CD4-positive, alpha-beta T cell (primary cell): ENCODE measurements at places on chromosomes 1 and 21. TPM values are rescaled to one million over a fixed set of nuclear protein-coding genes. Genes with fewer than 3 reads are reported as not detected.

The KCNJ9 gene
- not detected for total RNA-seq

DNA sequence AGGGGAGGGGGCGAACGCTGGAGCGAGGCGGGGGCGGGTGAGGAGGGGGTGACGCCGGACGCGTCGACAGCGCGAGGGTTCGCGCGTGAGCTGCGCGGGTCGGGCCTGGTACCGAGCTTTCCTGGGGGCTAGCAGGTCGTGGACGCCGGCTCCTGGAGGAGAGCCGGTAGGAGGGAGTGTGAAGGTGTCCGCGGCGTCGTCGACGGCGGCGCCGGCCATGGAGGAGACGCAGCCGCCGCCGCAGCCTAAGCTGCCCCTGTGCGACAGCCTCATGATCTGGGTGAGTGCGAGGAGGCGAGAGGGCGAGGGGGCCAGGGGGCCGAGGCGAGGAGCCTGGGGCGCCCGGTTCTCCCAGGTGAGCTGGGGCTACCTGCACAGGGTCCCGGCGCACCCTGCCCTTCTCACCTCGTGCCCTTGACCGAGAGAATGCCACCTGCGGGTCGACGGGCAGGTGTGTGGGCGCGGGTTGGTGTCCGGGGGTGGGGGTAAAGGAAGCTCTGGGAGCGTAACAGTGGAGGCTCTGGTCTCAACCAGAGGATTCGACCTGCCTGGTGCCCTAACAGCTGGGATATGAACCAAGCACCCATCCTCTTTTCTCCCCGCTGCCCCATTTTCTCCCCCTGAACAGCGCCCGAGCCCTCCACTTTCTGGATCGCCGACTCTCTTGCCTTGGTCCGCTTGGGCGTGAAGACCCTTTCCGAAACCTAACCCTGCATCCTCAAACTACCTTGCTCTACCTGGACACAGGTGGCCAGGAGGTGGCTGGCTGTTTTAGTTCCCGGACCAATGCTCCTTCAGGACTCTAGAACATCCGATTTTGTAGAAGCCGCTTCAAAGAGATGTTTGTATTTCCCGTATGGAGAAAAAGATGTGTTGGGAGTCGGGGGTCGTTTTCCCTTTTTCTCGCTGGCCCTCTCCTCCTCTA, at the start of gene HOOK1:
Gene HOOK1 (plus strand): TSS at position 49 of the 925 bp plus-strand sequence. CDS start 169 bp downstream, at position 218.
- DNase-seq: no peak

- no peak for DNase-seq
Observed at GRCh38 chr1:51214615-51215131, 21.4 kb upstream of the RNF11 start.

- DNase-seq: no peak
Observed at GRCh38 chr1:183694066-183694465, 41.0 kb upstream of the APOBEC4 start.

The PDE9A gene
- 12.6 TPM for total RNA-seq

- peak; percentile 30 for DNase-seq
Observed at GRCh38 chr21:45979651-45980050, 1.9 kb upstream of the COL6A1 start.

The KRTAP11-1 gene
- total RNA-seq: not detected

DNA sequence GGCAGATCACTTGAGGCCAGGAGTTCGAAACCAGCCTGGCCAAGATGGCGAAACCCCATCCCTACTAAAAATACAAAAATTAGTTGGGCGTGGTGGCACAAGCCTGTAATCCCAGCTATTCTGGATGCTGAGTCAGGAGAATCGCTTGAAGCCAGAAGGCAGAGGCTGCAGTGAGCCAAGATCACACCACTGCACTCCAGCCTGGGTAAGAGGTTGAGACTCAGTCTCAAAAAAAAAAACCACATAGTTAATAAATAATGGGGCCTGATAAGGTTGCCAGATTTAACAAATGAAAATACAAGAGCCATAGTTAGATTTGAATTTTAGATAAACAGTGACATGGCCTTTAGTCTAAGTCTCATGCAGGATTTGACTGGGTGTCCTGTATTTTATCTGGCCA, 175.7 kb downstream of the ZZZ3 start:
- no peak for DNase-seq

The CFAP57 gene
- total RNA-seq: not detected

The S100A12 gene
- total RNA-seq: 5.5 TPM

The LAMB3 gene
- 0.25 TPM for total RNA-seq

The RIPPLY3 gene
- total RNA-seq: not detected

DNA sequence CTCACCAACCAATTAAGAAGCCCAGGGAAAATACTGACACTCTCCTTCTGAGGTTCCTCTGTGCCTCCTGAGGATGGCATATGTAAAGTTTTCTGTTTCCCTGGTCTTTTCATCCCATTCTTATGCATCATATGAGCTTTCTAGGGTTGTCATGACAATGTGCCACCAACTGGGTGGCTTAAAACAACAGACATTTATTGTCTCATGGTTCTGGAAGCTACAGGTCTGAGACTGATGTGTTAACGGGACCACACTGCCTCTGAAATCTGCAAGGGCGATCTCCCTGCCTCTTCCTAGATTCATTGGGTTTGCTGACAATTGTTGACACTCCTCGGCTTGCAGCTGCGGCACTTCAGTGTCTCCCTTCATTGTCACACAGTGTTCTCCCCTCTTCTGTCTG, 308.4 kb downstream of the RGS7 start:
- DNase-seq: no peak

GRCh38 chr1:245926888-245927287, 580.2 kb downstream of the SMYD3 start:
- DNase-seq: no peak

- no peak for DNase-seq
Observed at GRCh38 chr1:165057956-165058355, 298.6 kb downstream of the LMX1A start.

DNA sequence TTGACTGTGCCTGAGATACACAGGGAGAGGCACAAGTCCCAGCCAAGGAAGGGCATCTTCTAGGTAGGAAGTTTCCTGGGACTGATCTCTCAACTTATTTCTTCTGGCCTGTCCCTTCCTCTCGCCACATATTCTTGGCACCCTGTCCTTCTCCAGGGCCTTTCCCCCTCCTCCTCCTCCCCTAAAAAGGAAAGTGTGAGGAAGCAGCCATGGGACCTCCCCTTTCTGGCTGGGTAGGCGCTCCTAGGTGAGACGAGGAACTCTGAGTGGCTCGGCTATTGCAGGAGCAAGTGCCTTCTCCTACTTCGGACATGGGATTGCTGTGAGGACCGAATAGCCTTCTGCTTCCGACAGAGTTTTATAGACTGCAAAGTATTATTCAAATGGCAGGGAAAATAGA, 15.5 kb upstream of the MTARC2 start:
- DNase-seq: no peak

GRCh38 chr1:3350506-3351261, 103.8 kb upstream of the ARHGEF16 start:
- DNase-seq: no peak

DNA sequence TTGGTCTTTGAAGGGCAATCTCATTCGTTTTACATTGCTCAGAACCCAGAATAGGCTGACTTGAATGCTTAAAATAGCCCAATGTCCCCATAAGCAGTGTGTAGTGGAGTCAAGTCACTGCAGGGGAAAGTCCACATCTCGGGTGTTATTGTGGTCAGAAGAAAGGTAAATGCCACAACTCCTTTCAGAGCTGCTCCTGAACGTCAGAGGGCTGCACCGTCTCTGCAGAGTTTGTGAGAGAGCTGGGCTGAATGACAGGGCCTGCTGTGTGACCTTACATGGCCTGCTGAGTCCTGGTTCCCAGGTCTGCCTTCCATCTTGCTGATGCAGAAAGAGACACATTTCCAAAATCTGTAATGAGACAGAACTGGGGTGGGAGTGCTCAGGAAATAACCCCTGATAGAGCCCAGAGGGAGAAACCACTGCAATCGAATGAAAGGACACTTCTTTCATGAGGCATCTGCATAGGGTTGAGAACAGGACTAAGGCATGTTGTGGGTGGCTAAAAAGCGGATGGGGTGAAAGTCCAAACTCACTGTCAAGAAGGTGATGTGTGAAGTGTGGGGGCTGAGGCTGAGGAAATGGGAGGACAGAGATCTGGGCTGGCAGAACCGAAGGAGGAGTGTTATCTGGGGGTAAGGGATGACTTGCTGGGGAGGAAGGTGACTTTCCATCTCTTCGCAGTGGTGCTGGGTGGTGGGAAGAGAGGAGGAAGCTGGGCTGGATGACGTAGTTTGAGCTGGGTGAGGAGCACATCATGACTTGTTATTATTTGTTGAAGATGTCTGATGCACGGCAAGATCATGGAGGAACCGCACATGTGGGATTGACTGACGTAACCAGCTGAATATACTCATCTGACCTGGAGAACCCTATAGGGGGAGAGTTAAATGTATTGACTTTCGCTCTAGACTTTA, 33.7 kb downstream of the XCL2 start:
- no peak for DNase-seq

DNA sequence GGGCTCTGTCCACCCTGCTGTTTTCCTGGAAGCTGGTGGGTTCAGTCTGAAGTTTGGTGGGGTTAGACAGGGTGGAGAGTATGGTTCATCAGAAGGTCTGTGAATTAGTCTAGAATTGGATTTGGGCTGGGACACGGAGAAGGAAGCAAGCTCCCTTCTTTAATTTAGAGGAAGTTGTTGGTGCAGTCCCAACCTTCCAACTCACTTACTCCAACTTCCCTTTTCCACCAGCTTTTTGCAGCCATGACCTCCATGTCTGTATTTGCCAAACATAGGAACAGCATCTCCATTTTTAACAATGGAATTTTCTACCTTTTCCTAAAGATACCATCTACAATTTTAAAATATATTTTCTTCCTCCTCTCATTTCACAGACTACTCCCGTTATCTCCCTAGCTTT, 28.5 kb upstream of the PRELP start:
- no peak for DNase-seq

DNA sequence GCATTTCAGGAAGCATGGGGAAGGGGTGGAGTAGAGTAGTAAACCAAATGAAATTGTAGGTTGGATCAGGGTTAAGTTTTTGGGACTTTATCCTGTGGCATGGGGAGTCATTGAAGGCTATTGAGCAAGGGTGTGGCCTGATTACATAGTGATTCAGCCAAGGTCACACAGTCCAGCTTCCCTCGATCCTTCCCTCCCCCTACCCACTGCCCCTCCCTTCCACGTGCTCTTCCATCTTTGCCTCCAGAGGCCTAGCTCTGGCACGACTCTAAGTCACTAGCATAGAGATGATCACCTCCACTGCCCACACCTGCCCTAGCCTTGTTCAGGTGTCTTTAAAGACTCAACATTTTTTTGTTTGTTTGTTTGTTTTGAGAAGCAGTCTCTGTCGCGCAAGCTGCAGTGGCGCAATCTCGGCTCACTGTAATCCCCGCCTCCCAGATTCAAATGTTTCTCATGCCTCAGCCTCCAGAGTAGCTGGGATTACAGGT, 37.2 kb upstream of the SLC9A1 start:
- peak; percentile 43 for DNase-seq

DNA sequence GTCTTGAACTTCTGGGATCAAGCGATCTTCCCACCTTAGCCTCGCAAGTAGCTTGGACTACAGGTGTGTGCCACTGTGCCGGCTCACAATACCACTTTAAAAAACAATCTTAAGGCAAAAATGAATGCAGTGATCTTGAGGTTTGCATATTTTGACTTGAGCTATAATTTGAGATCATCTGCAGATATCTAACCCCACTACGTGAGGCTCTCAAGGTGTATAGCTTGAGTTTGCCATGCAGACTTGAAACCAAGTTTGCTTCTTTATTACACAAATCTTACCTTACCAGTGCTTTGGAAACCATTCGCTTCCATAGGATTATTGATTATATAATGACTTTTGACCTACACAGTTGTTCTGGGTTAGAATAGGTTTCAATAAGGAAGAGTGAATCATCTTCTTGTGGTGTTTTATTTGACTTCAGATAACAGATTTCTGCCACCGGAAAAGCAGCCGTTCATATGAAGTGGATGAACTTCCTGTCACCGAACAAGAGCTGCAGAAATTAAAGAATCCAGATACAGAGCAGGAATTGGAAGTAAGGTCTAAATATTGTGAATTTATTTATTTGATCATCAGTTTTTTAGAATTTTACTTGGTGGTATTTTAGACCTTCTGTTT, 155.1 kb downstream of the VPS13D start:
- no peak for DNase-seq

DNA sequence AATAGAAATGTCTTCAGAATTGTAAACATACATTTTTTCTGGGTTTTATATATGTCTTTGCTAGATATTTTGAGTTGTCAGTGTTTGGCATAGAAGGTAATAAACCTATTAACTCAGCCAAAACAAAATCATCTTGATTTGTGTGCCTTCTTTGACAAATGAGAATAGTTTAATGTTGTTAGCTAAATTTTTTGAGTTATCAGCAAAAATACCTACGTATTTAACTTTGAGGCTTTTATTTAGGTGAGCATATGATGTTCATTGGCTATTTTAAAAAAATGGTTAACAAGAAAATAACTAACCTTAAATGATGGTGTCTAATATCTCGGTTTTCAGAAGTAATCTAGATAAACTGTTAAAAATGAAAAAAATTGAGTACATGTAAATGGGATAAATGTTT, 83.2 kb upstream of the SLC5A9 start:
- no peak for DNase-seq

GRCh38 chr21:16102113-16102512, 372.3 kb downstream of the USP25 start:
- DNase-seq: no peak
